ENCODE measurements at places on chromosomes 2 and 18. TPM values are rescaled to one million over a fixed set of nuclear protein-coding genes. Genes with fewer than 3 reads are reported as not detected.

CNGA3 gene
- 0.09 TPM for total RNA-seq

IL36A gene
- 0.99 TPM for total RNA-seq

DNA sequence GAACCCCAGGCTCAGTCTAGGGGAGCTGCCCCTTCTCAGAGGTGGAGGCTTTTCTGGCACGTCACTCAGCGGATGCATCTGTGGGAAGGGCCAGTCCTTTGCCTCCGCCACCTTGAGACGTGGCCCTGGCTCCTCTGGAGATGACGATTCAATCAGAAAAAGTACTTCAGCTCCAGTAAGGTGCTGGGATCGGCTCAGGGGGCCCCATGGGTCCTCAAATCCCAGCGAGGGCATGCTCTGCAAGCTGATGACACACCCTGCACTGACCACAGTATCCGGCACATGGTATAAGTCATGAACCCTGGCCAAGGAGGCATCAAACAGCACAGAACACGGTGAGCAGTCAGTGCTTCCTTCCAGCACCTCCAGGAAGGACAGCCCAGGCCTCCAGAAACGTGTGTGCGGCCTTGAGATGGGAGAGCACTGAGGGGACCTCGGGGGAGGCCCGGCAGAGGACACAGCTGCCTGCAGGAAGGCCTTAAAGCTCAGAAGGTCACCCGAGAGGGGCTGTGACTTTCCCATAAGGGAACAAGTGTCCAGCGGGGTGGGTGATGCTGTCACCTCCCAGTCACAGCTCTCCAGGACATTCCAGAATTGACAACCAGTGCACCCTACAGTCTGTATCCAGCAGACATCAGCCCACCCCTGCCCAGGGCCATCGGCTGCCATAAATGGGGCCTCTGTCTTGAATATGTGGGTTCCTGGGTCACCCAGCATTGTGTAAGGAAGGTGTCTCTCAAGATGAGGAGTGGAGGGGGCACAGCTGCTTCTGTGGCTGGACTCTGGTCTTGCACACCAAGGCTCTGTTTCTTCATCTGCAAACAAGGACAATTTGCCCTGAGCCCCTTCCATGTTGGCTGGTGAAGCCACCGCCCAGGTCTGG lies 205.8 kb downstream of the NDUFA10 start:
- DNase-seq = no peak

- no peak for DNase-seq
Observed at GRCh38 chr2:36756438-36756837, 59.9 kb downstream of the VIT start.
